ENCODE measurements at places on chromosomes 3 and 15.

- DNase-seq, result no peak
Measured at GRCh38 chr15:69719527-69720240, 267.1 kb downstream of the RPLP1 start.

GRCh38 chr3:143192193-143192592, 72.6 kb downstream of the CHST2 start:
- DNase-seq, result no peak

DNA sequence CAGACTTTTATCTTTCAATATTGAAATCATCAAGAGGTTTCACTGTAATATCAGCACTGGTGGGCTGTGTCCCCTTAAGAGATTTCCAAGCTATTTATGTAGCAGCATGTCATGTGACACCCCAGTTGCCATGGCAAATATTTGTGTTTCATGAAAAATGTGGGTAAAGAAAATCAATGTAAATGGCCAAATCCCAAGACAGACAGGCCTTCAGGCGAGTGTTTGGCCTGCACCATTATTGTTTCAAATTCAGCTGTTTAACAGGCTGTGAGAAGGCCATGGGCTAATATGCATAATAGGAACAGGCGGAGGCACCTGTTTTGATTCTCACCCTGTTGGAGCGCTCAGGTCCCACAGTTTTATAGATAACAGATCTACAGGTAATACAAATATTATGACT, 104.2 kb downstream of the IQCH start:
- DNase-seq, result no peak

DNA sequence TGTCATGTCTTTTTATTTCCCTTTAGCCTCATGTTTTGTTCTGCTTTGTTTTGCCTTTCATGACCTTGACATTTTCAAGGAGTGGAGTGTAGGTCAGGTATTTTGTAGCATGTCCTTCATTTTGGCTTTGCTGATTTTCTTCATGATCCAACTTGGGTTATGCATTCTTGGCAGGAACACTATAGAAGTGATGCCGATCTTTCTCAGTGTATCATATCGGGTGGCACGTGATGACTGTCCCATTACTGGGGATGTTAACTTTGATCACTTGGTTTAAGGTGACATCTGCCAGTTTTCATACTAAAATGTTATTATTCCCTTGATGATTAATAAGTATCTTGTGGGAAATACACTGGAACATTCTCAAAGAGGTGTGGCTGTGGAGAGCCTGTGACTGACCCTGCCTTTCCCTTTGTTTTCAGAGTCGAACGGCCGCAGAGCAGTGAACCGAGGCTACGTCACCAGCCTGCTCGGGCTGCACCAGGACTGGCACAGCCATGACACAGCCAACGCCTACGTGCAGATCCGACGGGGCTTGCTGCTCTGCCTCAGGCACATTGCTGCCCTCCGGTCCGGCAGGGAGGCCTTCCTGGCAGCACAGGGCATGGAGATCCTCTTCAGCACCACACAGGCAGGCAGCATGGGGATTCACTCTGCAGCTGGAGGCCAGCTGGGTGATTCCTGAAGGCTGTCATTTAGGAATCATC, 167.7 kb downstream of the AGBL1 start:
- no peak for DNase-seq

DNA sequence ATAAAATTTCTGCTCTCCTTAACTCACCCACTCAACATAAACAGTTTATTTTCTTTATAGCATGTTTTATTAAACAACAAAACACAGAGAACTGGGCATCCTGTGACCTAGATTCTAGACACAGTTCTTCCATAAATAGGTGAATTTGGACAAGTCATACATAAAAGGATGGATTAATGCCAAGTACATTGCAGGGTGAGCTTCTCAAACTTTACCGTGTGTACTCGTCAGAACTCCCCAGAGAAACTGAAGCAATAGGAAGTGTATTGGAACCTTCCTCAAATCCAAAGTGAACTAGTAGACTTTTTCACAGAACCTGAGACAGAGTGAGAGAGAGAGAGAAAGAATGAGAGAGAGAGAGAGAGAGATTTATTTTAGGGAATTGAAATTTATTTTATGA, 139.7 kb downstream of the CD47 start:
- no peak for DNase-seq

GRCh38 chr3:169618894-169619792, 44.4 kb downstream of the MECOM start:
- no peak for DNase-seq

- no peak for DNase-seq
Measured at GRCh38 chr3:20924646-20925385, 738.8 kb upstream of the SGO1 start.

DNA sequence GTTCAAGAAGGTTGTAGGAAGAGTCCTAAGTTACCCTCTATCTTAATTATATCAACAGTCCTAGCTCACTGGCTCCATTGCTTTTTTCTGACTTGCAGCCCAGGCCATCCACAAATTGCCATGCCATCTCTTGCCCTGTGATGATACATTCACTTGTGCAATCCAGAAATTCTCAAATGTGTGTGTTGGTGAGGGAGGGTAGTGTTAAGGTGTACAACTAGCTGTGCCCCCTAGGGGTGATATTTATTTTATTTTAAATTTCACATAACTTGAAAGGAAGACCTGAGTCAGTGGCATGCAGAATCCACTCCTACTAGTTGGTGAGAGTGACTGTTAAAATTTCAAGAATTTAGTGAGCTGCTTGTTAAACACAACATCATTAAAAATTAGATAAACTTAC, 156.1 kb upstream of the ANKRD28 start:
- no peak for DNase-seq

GRCh38 chr3:17151598-17152373, 267.0 kb downstream of the PLCL2 start:
- DNase-seq, result no peak

Measured in T1000 (cell line).